Lung (tissue), 17 donors: ENCODE measurements at places on chromosomes 3 and 15.

DNA sequence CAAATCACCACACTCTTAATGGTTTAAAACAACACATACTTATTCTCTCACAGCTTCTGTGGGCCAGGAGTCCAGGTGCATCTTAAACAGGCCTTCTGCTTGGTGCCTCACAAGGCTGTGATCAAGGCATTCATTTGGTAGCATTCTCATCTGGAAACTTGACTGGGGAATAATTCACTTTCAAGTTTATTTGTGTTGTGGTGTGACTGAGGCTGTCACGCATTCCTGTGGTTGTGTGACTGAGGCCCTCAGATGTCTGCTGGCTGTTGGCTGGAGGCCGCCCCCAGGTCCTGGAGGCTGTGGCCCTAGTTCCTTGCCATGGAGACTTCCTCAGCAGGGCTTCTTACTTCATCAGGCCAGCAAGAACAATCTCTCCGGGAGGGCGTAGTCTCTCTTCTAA lies 16.9 kb upstream of the FAM3D start:
- no peak overlapping the region for H3K4me3 ChIP-seq
- H3K27ac ChIP-seq, result no peak overlapping the region
- H3K36me3 ChIP-seq, result no peaks in the 10 kb centered on the region
- H3K27me3 ChIP-seq, result no peaks in the 10 kb centered on the region
- H3K4me1 ChIP-seq, result peaks cover 3% of the 10 kb centered on the region
- no peak for DNase-seq

DNA sequence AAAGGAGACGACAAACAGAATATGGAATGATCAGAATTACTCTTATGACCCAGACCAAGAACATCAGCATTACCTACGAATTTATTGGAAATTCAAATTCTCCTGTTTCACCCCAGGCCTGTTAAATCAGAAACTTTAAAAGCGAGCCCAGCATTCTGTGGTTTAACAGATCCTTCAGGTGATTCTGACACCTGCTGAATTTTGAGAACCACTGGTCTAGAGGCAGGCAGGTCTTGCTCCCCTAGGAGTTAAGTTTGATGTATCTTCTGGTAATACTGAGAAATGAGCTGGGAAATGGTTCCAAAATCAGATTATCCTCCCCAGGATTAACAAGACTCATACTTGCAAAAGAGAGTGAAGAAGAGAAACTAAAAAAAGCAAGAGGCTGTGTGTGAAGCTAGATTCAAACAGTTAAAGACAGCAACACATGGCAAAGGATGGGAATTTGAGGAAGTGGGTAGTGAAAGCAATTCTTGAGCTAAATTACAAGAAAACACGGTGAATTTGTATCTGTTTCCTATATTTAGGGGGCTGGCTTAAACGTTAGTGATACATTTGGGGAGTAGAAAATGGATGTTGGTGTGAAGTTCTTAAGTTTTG lies 66.0 kb downstream of the FLNB start:
- H3K36me3 ChIP-seq, result no peaks in the 10 kb centered on the region
- no peak overlapping the region for H3K4me3 ChIP-seq
- H3K27ac ChIP-seq, result no peak overlapping the region
- H3K4me1 ChIP-seq, result no peaks in the 10 kb centered on the region
- no peak for DNase-seq

DNA sequence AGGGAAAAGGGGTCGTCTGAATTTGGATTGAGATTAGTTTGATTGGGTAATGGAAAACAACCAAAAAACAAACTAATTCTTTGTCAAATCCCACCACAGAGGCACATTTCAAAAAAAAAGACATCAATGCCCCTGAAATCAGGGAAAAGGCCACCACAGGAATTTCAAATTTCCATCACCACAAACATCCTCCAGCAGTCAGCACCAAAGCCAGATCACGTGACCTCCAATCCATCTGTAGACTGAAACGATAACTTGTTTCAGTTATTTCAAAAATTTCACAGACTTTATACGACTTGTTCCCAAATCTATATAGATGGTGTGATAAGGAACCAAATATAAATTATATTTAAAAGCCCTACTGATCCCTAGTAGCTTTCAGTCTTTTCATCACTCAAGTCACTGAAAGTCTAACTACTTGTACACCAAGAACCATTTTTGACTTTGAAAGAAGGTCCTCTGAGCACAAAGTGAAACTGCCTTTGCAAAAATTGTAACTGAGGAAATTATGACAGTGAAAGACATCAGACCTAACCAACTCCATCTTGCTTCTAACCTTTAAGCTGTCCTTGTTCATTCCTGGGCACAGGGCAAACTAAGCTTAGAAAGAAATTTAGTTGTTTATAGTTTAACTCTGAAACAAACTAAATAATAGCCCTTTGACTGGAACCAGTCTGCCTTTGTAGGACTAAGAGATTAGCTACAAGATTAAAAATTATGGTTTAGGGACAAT lies 48.1 kb upstream of the PLCL2 start:
- no peak overlapping the region for H3K27ac ChIP-seq
- H3K4me1 ChIP-seq, result no peaks in the 10 kb centered on the region
- H3K27me3 ChIP-seq, result no peaks in the 10 kb centered on the region
- no peak for DNase-seq
- H3K36me3 ChIP-seq, result no peaks in the 10 kb centered on the region

GRCh38 chr3:141430316-141430715 lies 56.5 kb upstream of the RASA2 start:
- peaks cover 10% of the 10 kb centered on the region for H3K4me1 ChIP-seq
- H3K36me3 ChIP-seq, result peaks cover 12% of the 10 kb centered on the region
- peak overlapping the region; percentile 50 for H3K27ac ChIP-seq
- DNase-seq, result no peak

DNA sequence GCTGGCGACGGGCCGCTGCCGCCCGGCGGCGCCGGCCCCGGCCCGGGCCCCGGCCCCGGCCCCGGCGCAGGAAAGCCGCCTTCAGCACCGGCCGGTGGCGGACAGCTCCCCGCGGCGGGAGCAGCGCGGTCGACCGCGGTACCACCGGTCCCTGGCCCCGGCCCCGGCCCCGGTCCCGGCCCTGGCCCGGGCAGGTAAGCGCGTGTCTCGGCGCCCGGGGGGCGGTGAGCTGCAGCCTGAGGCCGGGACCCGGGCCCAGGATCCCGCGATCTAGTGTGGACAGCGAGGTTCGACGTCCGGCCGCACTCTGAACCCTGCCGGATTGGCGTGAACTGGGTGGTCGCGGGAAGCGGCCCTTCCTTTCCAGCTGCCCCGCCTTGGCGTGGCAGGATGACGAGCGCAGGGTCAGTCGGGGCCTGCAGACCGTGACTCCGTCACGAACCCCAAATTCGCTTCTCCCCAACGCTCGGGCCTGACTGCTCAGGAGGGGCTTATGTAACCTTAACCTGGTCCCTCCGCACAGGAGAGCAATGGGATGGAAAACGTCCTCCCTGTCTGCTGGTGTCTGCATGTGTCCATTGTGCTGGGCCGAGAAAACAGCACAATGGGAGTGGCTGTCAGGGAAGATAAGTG lies 472 bp downstream of the BSN start:
- DNase-seq, result no peak
- peak overlapping the region; percentile 31 for H3K4me3 ChIP-seq
- H3K27me3 ChIP-seq, result peaks cover 3% of the 10 kb centered on the region
- H3K27ac ChIP-seq, result no peak overlapping the region
- H3K4me1 ChIP-seq, result peaks cover 4% of the 10 kb centered on the region

DNA sequence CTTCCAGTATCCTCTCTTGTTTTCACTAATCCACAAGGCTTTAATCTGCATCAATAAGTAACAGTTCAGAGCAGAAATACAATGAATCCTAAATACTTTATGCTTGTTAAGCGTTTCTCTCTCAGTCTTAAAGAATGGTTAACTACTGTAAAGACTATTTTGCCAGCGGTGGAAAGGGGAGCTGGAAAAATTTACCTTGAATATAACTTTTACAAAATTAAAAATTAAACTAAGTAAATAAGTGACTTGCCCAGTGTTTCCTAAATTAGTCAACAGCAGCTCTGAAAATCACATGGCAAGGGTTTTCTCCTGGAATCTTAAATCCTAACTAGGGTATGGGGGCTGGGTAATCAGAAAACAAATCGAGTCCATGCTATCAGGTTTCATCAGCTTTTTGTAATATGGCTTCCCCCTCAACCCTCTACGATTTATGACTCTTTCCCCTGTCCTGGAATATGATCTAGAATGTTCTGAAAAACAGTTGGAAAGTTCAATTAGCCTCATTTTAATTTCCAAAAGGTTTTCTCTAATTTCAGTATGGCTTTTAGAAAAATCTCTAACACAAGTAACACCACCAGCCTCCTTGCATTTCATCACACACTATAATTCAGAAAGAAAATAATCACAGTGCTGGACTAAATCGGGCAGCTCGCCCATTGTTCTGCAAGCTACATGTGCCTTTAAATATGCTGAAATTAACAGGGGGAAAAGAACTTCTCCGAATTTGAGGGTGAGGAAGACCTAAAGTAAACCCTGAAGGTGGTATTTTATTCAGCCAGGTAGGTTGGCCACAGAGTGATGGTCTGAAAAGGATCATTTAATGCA lies 133.5 kb downstream of the ADAMTS9 start:
- peaks cover 40% of the 10 kb centered on the region for H3K36me3 ChIP-seq
- no peak overlapping the region for H3K4me3 ChIP-seq
- no peak overlapping the region for H3K27ac ChIP-seq
- H3K4me1 ChIP-seq, result peaks cover 35% of the 10 kb centered on the region
- DNase-seq, result peak; percentile 97
- H3K27me3 ChIP-seq, result no peaks in the 10 kb centered on the region

GRCh38 chr15:75023872-75024636 lies 664 bp downstream of the PPCDC start:
- H3K4me3 ChIP-seq, result peak overlapping the region; percentile 87
- peak; percentile 56 for DNase-seq
- H3K4me1 ChIP-seq, result no peaks in the 10 kb centered on the region
- H3K36me3 ChIP-seq, result no peaks in the 10 kb centered on the region
- peak overlapping the region; percentile 95 for H3K27ac ChIP-seq

DNA sequence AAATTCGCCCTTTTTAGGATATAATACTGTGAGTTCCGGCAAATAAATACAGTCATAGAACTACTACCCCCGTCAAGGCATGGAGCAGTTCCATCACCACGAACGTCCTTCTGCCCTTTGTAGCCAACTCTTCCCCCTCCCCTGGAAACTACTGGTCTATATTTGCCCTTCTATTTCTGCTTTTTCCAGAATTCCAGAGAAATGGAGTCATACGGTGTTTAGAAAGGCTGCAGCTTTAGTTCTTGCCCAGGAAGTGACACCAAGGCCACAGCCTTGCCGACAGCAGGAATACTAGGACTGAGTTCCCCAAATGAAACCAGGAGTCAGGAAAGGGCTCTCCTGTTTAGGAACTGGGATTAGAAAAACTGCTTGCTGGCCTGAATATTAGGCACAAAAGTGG lies 291.2 kb downstream of the FAM43A start:
- H3K36me3 ChIP-seq, result no peaks in the 10 kb centered on the region
- no peaks in the 10 kb centered on the region for H3K27me3 ChIP-seq
- no peak for DNase-seq
- H3K4me1 ChIP-seq, result no peaks in the 10 kb centered on the region
- no peak overlapping the region for H3K27ac ChIP-seq
- H3K4me3 ChIP-seq, result no peak overlapping the region

DNA sequence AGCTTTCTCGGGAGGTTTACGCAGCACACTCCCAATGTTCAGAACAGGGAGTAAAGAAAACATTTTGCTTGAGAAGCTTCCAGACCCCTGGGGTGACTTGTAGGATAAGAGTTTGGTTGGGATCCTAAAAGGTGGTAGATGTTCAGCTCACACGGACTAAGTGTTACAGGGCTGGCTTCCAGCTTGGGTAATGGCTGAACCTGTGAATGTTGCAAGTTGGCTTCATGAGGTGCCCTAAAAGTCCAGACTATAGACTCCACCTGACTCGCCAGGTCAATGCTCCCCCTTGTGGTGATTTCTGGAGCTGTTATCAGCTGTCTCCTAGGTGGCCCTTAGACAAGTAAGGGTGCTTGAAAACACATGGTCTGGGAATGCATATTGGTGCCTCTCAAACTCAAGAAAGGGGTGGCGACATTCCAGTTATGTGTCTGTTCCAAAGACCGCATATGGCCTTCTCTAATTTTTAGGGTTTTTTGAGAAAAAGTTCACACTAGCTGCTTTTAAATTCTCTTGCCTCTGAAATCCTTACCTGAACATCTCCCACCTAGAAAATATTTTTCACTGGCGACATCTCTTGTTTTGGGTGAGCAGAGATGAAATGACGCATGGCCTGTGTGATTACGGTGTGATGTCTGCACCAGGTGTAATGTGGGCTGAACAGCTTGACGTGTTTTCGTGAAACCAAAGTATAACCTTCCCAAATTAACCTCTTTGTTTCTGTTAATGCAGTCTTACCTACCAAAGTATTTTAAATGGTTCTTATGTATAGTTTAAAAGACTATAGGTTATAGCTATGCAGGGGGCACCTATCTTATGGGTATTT lies 175.7 kb upstream of the KBTBD8 start:
- H3K27me3 ChIP-seq, result peaks cover 11% of the 10 kb centered on the region
- H3K27ac ChIP-seq, result no peak overlapping the region
- DNase-seq, result peak; percentile 40
- no peaks in the 10 kb centered on the region for H3K36me3 ChIP-seq

DNA sequence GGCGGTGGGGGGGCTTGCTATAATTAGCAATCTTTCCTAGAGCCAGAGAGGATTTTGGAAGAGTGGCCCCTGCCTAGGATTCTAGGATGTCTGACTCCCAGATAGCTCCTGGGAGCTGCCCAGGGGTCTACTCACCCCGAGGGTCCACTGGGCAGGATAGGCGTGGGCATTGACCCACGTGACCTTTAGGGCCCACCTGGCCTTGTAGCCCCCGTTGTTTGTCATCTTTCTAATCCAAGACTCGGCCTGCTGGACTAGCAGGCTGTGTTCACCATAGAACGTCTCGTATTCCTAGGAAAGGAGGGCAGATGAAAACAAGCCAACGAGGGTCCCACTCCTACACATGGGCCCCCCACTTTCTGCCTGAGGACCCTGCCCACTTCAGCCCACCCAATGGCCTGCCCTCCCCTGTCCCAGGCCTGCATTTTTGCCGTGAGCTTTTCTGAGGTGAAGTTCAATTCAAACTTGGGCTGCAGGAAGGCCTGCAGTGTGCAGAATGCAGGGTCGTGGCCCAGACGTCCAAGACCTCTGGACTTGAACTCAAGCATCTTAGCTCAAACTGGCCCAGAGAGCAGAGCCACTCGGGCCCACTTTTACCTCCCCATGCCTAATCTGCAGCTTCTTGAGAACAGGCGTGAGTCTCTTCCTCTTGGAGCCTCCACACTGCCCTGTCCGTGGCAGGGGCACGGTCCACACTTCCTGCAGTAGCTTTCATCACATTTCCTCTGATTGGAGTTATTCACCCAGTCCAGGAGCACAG lies 41.5 kb downstream of the MUC4 start:
- H3K27ac ChIP-seq, result no peak overlapping the region
- H3K4me3 ChIP-seq, result no peak overlapping the region
- H3K4me1 ChIP-seq, result no peaks in the 10 kb centered on the region
- no peaks in the 10 kb centered on the region for H3K36me3 ChIP-seq
- DNase-seq, result no peak
- H3K27me3 ChIP-seq, result no peaks in the 10 kb centered on the region
